ENCODE measurements at places on chromosomes 3 and 15.

DNA sequence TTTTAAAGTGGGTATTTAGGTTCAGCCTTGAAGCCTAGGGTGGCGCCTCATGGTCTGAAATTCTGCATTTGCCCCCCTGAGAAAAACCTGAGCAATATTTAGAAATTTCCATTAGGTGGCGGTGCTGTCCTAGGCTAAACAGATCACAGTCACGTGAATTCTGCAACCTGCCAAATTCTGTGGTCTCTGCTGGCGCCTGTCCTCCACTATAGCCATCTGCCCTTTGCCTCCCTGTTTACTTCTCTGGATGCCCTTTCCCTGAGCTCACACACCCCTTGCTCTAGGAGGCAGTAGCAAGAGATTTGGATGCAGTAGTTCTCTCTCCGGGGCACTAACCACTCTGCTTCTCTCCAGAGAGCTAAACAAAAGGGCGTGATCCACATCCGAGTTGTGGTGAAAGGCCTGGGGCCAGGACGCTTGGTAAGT lies 9.1 kb downstream of the MRPS11 start:
- DNase-seq: peak; percentile 43

GRCh38 chr15:77282333-77282732 lies 137.6 kb downstream of the PEAK1 start:
- DNase-seq: no peak

DNA sequence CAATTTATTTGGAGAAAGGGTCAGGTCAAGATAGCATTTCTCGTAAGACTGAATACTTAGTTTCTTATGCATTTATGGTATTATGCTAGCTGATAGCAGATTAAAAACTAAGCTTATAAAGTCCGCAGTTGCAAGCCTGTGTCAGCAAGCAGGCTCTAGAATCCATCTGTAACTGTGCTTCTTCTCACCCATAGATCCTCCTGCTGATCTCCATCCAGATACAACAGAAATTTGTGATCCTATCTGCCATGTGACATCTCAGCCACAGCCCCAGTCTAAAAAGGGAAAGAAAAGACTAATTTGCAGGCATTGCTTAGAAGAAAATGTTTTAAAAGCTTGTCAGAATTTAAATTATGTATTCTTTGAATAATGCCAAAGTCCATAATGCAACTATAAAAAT lies 265.4 kb upstream of the CCDC54 start:
- DNase-seq: no peak

DNA sequence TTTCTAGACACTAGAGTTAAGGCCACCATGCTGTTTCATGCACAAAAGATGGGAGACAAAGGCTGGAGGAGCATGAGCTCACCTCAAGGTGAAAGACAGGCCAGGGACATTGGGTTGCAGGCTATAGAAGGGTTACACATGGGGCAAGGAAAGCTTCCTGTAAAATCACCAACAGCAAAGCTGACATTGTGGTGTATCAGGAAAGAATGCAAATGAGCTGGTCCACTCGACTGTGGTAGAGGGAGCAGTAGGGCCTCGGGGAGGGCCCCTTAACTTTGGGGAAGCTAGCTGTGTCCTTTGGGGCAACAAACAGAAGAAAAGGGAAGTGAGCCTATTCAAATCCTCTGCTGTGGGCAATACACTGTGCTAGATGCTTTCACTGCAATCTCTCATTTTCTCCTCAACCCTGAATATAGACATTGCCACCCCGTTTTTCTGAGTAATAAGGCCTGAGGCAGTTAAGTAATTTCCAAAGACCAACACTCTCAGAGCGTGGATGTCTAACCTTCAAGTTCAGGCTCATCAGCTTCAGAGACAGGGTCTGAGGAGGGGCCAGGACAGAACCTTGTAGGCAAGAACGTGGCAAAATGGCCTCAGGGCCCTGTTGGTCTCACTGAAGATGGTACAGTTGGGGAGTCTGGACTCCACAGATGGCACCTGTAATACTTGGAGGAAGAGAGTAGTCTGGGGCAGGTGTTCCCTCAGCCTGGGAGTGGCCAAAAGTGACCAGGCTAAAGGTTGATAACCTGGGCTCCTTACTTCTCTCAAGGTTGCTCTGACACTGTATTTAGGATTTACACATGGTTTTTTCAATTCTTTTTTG lies 24.1 kb downstream of the CX3CR1 start:
- DNase-seq: peak; percentile 21

- no peak for DNase-seq
Measured at GRCh38 chr3:58522759-58523425, 14.1 kb downstream of the ACOX2 start.

DNA sequence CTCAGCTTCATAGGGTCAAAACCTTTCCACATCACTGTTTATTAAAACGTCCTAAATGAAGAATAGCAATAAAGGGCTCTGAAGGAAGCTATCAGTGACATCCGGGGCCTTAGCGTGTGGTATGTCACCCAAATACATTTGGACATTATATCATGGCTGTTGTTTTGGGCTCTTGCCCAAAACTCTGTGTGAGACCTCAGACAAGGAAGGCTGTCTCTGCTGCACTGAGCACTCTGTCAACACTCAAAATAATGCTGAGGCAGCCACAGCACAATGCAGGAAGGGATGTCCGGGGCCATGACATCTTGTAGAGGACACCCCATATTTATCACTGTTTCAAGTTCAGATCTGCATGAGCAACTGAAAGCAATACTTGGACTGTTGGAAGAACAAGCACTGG lies 293.8 kb upstream of the WNT5A start:
- no peak for DNase-seq

GRCh38 chr3:40247714-40248454 lies 61.6 kb upstream of the EIF1B start:
- DNase-seq: no peak

DNA sequence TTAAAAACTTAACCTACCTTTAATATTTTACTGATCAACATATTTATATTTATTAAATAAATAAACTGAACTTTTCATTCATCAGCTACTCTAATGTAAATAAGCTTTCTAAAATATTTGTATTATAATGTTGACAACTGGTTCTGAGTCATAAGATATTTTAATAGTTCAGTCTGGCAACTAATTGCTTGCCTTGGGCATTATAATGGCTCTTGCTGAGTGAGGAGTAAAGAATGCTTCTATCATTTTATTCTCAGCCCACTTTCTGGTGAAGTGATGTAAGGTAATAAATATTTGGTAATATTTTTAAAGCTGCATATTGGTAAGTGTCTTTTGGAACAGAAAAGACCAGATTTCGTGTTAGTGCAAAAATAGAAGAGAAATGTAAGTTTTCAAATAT lies 81.5 kb downstream of the DIPK2A start:
- no peak for DNase-seq

DNA sequence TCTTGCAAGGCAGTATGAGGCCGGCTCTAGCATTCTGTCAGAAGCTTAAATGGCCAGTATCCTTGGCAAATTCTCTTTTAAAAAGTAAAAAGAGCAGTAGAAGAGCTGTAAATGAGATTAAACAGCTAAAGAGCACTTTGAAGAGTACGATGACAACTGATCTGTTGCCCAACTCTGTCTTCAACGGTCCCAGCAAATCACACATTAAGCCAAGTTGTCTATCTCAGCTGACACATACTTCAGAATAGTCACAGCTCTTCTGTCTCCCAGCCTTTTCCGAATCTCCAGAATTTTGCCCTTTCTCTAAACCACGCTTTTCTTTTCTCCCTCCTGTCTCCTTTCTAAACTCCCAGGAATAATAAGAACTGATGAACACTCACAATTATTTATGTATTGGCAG lies 51.7 kb downstream of the PRICKLE2 start:
- DNase-seq: no peak

DNA sequence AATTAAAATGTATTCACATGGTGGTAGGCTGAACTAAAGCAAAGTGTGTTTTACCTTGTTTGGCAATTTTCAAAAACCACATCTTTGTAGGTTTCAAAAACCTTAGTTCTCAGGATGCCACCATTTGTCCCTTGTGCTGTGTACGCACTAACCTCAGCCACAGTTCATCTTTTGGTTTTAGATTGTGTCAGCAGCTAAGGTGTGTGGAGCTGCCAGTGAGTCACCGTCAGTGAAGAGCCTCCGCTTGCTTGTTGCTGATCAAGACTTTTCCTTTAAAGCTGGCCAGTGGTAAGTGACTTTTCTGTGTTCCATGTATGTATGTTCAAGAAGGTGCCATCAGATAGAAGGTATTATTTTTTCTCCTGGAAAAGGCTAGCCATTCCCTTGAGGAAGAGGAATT lies 21.1 kb downstream of the OXNAD1 start:
- peak; percentile 82 for DNase-seq

- DNase-seq: no peak
Measured at GRCh38 chr15:29115093-29115991, 154.3 kb downstream of the NSMCE3 start.

- no peak for DNase-seq
Measured at GRCh38 chr15:76309601-76310330, 1.5 kb downstream of the ETFA start.

GRCh38 chr3:18531662-18532061 lies 106.5 kb upstream of the SATB1 start:
- DNase-seq: no peak

DNA sequence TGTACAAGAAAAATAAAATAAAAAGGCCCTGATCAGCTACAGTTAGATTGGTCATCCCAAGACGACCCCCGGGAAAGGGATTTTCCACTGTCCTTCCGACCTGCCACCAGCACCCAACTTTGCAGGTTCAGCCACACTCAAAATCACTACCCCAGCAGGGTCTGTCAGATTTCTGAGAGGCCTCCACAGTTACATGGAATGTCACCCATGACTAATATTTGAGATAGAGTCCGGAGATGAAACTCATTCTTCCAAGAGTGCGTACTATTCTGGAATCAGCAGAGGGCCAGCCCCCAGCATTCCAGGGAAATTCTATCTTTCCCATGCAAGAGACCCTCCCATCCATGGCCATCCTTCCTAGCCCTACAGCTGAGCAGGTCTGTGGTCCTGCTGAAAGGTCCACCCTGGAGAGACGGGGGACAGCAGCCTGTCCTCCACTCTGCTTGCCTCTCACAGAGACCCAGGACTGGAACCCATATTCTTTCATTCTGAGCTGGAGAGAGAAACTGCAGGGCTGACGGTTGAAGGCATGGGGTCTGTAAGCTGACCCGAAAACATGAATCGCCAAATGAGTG lies 5.8 kb downstream of the LIPC start:
- DNase-seq: no peak

GRCh38 chr3:8233938-8234337 lies 267.7 kb upstream of the LMCD1 start:
- no peak for DNase-seq

DNA sequence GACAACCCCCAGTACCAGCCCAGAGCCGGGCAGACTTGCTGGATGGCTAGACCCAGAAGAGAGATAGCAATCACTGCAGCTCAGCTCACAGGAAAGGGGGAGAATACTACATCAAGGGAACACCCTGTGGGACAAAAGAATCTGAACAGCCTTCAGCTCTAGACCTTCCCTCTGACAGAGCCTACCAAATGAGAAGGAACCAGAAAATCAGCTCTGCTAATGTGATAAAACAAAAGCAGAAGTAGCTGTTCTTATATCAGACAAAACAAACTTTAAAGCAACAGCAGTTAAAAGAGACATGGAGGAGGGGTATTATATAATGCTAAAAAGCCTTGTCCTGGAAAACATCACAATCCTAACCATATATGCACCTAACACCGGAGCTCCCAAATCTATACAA lies 283.3 kb downstream of the KLF13 start:
- no peak for DNase-seq

DNA sequence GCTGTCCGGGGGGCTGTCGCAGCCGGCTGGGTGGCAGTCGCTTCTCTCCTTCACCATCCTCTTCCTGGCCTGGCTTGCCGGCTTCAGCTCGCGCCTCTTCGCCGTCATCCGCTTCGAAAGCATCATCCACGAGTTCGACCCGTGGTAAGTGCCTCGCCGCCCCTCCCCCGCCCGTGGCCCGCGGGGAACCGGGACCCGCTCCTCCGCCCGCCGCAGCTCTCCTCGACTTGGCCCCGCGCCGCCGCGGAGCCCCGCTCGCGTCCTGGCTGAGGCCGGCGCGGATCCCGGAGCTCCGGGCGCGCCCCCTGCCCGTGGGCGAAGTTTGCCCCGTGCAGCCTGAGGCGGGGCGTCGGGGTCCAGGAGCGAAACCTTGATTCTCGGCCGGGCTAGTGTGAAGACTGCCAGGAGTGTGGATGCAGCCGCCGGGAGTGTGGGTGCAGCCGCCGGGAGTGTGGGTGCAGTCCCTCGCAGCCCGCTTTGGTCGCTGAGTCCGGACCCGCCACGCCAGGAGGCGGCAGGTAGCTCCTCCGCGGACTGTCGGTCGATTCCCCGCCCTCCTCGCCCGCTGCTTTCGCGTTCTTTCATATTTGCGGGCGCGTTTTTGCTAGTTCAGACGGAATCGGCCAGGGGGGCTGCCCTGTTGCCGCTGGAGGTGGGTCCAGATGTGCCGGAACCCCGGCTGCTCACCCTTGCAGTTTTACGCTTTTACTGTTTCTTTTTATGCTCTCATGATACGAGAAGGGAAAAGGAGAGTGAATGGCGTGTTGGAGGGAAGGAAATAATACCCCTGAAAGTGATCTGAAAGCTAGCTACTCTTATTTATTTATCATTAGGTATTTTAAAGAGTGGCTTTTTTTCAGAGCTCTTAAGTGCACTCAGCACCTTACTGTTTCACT lies 692 bp downstream of the STT3B start:
- peak; percentile 61 for DNase-seq

- DNase-seq: no peak
Measured at GRCh38 chr3:52857864-52858263, 23.0 kb upstream of the MUSTN1 start.

- peak; percentile 26 for DNase-seq
Measured at GRCh38 chr15:57866149-57866736, 159.7 kb downstream of the POLR2M start.

DNA sequence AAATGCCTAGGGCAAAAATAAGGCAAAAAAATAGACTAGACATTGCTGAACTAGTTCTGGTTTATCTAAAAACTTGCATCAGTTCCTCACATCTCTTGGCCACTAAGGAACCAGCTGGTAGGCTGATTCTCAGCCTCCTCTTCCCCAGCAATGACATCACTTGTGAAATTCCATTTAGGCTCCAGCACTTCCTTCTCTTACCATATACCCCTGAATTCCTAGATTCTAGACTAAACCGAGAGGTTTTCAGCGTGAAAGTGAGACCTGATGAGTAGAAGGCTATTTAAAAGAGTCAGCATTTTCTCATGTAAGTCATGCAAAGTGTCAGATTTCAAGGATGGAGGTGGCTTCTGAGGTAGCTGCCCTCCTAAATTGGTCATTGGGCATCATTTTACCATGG lies 247.1 kb upstream of the CDIN1 start:
- no peak for DNase-seq

Measured in CD4-positive, alpha-beta T cell treated with Interleukin-21 for 1 hour (primary cell).